ENCODE measurements at places on chromosomes 16 and 17.
A peak's percentile ranks its signal among the peaks of the same experiment; 100 is the strongest.

DNA sequence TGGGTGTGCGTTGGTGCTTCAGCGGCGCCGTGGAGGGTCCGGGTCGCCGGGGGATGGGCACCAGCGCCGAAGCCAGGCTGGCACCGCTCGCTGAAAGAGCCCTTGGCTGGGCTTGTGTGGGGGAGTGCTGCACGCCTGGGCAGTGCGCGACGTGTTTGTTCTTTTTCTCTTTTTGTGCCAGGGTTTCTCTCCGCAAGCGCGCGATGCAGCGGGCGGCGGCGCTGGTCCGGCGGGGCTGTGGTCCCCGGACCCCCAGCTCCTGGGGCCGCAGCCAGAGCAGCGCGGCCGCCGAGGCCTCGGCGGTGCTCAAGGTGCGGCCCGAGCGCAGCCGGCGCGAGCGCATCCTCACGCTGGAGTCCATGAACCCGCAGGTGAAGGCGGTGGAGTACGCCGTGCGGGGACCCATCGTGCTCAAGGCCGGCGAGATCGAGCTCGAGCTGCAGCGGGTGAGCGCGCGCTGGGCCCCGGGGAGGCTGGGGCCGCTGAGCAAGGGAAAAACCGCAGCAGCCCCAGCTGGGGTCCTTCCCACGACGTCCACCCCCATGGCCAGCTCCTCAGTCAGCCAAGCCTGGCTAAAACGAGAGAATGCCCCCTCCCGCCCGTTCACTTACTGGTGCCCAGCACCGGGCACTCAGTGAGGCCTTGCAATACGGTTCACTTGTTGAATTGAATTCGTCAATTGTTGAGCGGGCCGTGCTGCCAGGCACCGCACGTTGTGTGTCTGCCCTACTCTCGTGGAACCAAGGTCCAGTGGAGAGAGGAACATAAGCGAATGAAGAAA, 541 bp downstream of the GPT2 start:
- peak; percentile 62 for DNase-seq

DNA sequence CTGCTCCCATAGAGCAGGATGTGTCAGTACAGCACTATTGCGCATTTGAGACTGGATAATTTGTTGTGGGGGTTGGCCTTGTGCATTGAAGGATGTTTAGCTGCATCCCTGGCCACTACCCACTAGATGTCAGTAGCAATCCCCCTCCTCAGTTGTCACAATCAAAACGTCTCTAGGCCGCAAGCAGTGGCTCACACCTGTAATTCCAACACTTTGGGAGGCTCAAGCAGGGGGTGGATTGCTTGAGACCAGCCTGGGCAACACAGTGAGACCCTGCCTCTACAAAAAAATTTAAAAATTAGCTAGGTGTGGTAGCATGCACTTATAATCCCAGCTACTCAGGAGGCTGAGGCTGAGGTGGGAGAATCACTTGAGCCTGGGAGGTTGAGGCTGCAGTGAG, 48.4 kb downstream of the CENPV start:
- DNase-seq: peak; percentile 65

- no peak for DNase-seq
Measured at GRCh38 chr16:30493941-30494488, 21.5 kb downstream of the ITGAL start.

- no peak for DNase-seq
Measured at GRCh38 chr17:57160624-57161023, 75.6 kb downstream of the AKAP1 start.

- DNase-seq: no peak
Measured at GRCh38 chr16:66543541-66543940, 6.4 kb downstream of the TK2 start.

- no peak for DNase-seq
Measured at GRCh38 chr17:38719289-38719942, 10.7 kb upstream of the CISD3 start.

- no peak for DNase-seq
Measured at GRCh38 chr16:58038219-58038641, 12.7 kb downstream of the MMP15 start.

GRCh38 chr17:74187761-74188160, 15.7 kb upstream of the RPL38 start:
- DNase-seq: no peak

- peak; percentile 72 for DNase-seq
Measured at GRCh38 chr16:70737377-70738082, 51.7 kb upstream of the MTSS2 start.

DNA sequence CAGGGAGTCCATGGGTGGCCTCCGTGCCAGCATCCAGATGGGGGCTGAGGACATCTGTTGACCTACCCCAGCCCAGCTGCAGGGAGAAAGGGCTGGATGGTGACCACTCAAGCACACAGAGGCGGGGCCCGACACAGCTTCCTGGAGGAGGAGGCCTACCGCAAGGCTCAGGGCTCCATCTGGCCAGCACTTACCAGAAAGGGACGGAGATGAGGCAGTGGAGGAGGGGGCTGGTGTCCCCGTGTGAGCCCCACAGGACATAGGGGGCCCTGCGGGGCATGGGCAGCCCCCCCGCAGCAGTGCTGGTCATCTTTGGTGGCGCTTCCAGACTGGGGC, 147.5 kb upstream of the CIBAR2 start:
- no peak for DNase-seq

GRCh38 chr16:49755313-49755620, 100.6 kb downstream of the ZNF423 start:
- peak; percentile 53 for DNase-seq

DNA sequence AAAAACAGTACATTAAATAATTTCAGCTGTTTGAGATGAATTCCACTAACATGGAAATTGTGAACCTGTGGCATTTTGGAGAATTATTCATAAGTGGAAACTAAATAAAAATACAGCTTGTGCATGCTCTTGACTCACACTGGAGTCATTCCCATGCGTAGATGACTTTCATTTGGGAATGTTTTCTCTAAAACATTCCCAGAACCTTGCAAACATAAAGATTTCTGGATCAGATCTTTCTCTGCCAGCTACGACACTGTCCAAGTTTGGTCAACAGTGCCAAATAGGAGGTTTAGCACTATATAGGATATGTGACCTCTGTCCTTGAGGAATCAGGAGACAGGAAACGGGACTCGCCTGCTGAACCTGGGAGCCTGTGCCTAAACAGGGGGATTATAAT, 400.9 kb downstream of the SLC39A11 start:
- no peak for DNase-seq

- no peak for DNase-seq
Measured at GRCh38 chr17:13888056-13888609, 181.2 kb upstream of the COX10 start.

GRCh38 chr16:65713181-65713808, 591.4 kb upstream of the CDH11 start:
- DNase-seq: no peak

- DNase-seq: no peak
Measured at GRCh38 chr16:63883091-63883490, 1238.8 kb downstream of the CDH11 start.

- DNase-seq: no peak
Measured at GRCh38 chr17:61309362-61310256, 90.0 kb upstream of the TBX2 start.

- DNase-seq: no peak
Measured at GRCh38 chr16:82947698-82948097, 320.9 kb downstream of the CDH13 start.

GRCh38 chr17:76146053-76146851, 5.2 kb upstream of the FOXJ1 start:
- DNase-seq: no peak

DNA sequence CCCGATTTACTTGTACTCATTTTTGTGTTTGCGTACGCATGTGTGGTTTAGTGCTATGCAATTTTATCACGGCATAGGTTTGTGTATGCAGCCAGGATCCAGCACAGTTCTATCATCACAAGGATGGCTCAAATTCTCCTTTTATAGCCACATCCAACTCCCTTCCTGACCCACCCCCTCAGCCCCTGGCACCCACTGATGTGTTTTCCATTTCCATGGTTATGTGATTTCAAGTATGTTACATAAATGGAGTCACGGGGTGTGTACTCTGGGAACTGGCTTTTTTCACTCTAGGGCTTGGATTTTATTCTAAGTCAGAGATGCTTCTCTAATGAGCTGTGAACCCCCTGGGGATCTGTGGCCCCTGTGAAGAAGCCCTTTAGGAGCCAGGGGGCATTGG, 16.8 kb downstream of the IL4R start:
- no peak for DNase-seq

GRCh38 chr17:60102632-60103096, 23.9 kb upstream of the HEATR6 start:
- DNase-seq: peak; percentile 44

- peak; percentile 72 for DNase-seq
Measured at GRCh38 chr17:17300624-17301568, 2.3 kb upstream of the NT5M start.

- DNase-seq: no peak
Measured at GRCh38 chr17:46974086-46974485, 5.0 kb downstream of the RPRML start.

GRCh38 chr17:82884970-82885353, 45.1 kb upstream of the ZNF750 start:
- DNase-seq: no peak

DNA sequence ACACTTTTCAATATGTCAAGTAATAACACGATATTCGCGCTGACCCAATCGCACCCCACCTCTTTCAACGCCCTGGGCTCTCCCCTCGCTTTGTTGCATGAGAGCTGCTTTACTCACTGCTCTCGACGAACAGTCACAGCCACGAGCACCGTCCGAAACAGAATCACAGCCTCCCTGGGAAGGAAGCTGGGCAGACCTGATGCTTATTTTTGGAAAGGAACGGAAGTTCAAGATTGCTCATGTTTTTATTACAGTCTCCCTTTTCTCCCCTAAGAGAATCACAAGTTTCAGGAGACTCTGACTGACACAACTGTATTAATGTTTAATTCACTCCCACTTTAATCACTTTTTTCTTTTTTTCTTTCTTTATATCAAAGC, 67.8 kb downstream of the ANKRD11 start:
- no peak for DNase-seq

DNA sequence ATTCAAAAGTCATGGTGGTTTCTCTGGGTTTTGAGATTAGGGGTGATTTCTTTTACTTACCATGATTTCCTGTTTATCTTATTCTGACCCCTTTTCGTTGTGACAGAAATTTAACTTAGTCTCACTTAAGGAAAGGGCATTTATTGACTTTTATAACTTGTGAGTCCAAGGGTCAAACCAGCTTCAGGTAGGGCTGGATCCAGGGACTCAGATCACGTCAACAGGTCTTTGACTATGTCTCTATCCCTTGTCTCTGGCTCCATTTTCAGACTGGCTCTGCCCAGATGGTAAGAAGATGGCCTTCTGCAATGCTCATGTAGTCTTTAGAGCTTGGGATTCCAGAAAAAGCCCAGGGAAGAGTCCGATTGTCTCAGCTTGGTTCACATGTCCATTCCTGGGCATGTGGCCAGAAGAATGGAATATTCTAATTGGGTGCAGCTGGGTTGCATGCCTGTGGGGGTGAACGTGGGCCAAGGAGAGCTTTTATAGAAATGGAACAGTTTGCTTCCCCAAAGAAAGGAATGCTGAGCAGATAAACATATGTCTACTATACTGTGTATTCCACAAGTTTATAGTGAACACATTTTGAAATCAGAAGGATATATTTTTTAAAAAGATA, 13.4 kb downstream of the USP43 start:
- no peak for DNase-seq

DNA sequence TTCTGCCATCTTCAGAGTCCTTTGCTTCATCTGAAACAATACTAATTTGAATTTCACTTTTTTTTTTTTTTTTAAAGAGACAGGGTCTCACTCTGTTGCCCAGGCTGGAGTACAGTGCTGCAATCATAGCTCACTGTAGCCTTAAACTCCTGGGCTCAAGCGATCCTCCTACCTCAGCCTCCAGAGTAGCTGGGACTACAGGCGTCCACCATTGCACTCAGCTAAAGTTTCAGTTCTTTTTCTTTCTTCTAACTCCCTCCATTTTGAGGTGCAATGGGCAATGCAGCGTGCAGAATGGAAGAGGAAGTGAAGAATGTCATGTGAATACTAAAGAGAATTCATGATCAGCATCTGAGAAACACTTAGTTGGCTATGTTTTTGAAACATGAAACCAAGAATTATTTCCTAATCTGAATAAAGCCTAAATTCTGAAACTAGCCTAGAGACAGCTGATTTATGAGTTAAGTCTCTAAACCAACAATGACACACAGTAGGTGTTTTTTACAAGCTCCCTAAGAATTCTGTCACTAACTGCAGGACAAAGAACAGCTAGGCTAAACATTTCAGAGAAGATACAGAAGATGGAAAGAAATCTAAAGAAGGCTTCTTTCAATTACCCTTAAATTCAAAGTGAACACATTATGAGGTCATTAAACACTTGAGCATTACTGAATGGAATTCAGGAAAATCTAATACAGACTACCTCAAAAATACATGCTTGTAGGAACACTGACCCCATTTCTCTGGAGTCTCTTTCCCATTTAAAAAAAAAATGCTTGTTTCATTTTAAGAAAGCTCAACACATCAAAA, 21.0 kb downstream of the SNN start:
- DNase-seq: no peak

Data from NB4 (cell line).